Stimulated activated effector memory CD8-positive, alpha-beta T cell treated with anti-CD3 and anti-CD28 coated beads, Interleukin-12 subunit alpha, Interleukin-12 subunit beta, amount 100 ng/mL, for 72 hours (primary cell): ENCODE measurements at places on chromosomes 7 and 10.

DNA sequence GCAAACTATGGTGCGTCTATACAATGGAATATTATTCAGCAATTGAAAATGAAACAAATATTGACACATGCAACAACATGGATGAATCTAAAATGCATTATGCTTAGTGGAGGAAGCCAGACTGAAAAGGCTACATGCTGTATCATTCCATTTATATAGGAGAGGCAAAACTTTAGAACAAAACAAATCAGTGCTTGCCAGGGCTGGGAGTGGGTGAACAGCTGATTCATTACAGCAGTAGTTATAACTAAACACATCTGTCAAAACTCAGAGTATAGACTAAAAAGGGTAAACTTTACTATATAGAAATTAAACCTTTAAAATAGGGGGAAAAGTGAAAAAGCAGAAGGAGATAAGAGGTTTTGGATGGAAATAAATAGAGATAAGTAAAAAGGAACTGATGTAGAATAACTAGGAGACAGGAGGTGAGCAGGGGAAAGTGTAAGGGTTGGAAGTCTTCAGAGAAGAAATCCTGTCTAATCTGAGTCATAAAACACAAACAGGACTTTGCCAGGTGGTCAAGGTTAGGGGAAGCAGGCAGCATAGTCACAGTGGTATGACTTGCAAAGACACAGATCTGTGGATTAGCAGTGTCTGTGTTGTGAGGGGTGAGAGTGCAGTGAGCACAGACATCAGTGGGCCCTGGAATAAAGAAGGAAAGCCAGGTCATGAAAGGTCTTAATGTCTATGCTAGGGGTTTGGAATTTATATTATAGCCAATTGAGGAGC is 349.8 kb downstream of the PHTF2 start:
- DNase-seq, result no peak

GRCh38 chr10:4780782-4781181 is 45.2 kb upstream of the AKR1E2 start:
- DNase-seq, result no peak

DNA sequence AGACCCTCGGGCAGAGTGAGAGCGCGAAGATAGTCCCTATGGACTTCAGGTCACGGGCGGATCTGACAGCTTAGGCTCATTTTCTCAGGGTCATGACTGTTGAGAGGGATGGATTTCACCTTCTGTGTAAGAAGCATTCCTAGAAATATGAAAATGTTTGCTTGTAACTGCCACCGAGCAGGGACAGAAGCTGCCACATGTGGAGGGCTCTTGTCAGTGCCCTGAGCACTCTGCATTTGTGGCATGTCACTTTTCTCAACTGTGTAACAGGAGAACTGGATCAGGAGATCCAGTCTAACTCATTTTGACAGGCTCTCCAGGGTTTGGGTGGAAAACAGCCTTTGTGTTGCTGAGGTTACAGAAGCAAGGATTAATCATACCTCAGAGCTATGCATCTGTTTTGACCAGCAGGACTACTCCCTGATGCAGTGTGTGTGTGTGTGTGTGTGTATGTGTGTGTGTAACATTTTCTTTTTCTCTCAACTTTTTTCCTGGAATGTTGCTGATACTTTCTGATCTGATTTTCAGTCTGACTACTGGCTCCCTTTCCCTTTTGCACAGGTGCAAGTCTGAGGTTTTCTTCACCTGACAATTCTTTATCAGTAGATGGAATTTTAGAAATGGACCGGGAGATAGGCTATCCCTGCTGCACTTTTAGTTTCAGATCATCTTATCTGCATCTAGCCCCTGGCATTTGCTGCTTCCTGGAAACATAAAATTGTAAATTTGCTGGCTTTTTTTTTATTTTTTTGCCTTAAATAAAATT is 183.3 kb downstream of the STK31 start:
- DNase-seq, result no peak

GRCh38 chr10:103545771-103546281 is 52.3 kb downstream of the NEURL1 start:
- DNase-seq, result no peak

- DNase-seq, result no peak
These were observed 716.2 kb downstream of the NXPH1 start for GRCh38 chr7:9149499-9150082.

DNA sequence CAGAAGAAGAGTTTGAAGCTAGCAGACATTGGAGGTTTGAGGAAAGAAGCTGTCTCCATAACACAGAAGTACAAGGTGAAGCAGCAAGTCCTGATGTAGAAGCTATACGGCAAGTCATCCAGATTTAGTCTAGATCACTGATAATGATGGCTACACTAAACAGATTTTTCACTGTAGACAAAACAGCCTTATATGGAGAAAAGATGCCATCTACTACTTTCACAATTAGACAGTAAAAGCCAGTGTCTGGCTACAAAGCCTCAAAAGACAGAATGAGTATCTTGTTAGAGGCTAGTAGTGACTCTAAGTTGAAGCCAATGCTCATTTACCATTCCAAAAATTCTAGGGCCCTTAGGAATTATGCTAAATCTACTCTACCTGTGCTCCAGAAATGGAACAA is 85.1 kb downstream of the SNX13 start:
- no peak for DNase-seq

DNA sequence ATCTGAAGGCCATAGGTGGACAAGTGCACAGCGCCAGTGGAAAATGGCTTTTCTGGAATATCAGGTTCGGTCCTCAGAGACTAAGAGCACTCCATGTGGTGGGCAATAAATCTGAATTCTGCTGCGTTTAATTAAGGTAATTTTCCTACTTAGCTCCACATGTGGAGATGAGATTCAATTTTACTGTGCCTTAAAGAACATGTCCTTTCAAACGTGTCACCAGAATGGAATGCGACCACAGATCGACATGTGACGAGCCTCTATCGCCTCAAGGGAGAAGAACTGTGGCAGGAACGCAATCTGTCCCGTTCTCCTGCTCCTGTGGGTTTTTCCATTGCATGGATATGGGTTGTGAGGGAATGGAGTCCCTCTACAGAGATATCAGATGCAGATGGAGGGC is 205.3 kb upstream of the ZNF32 start:
- DNase-seq, result no peak

- DNase-seq, result no peak
These were observed 44.6 kb downstream of the PHTF2 start for GRCh38 chr7:77843194-77843593.

GRCh38 chr7:50640779-50641178 is 75.6 kb upstream of the DDC start:
- DNase-seq, result peak; percentile 39

DNA sequence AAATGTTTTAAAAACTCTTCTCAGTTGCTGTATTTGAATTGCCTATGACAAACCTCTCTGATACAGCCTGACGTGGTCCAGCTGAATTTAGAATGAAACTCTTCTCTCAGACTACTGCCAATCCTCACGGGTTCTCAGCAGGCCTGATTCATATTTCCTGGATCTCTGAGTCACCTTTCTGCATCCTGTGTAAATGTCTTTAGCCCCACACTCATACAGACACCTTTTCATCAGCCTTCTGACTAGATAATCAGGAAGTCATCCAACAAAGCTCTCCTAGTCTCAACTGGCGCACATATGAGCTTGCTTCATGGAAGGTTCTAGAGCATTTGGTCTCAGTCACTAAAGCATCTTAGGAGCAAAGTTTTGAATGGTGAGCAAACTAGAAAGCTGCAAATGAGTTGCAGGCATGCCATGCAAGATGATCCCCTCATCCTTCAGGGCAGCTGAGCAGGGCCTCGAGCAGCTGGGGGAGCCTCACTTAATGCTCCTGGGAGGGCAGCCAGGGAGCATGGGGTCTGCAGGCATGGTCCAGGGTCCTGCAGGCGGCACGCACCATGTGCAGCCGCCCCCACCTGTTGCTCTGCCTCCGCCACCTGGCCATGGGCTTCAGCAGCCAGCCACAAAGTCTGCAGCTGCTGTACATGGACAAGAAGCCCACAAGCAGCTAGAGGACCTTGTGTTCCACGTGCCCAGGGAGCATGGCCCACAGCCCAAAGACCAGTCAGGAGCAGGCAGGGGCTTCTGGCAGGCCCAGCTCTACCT is 182.8 kb downstream of the ARHGAP12 start:
- no peak for DNase-seq

DNA sequence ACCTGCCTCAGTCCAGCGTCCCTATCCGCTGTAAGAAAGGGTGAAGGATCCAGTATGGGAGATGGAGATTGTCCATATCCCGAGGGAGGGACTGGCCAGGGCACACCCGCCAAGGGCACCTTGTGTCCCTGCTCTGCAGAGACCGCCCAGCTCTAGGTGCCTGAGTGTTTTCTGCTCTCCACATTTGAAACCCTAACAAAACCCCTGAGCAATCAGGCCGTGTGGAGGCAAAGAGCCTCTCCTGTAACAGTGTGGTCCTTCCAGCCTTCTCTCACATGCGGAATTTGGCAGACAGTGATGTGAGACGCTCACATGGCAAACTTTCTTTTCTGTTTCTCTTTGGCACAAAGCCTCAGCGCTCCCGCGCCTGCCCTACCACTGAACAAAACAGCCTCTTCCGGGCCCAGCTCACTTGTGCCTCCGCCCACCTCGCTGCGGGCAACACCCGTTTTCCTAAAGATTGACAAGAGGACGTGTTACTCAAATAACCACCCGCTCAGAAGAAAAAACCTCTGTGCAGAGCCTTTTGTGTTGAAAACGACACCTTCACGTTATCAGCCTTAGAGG is 514.8 kb downstream of the DNAJB6 start:
- peak; percentile 64 for DNase-seq

DNA sequence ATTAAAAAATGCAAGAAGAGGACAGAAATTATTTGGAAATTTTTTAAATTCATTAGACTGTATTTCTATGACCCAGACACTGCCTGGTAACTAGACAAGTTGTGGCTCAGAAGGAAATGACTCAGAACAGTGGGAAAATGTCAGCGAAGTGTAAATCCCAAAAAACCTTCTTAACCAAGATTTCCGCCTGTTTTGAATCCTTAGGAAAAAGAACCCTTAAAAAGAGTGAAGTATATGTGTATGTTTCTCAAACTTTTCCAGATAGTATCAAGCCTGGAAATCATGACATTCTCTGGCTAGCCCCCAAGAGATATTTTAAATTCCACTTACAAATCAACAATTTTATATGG is 42.7 kb upstream of the PLXNA4 start:
- no peak for DNase-seq

DNA sequence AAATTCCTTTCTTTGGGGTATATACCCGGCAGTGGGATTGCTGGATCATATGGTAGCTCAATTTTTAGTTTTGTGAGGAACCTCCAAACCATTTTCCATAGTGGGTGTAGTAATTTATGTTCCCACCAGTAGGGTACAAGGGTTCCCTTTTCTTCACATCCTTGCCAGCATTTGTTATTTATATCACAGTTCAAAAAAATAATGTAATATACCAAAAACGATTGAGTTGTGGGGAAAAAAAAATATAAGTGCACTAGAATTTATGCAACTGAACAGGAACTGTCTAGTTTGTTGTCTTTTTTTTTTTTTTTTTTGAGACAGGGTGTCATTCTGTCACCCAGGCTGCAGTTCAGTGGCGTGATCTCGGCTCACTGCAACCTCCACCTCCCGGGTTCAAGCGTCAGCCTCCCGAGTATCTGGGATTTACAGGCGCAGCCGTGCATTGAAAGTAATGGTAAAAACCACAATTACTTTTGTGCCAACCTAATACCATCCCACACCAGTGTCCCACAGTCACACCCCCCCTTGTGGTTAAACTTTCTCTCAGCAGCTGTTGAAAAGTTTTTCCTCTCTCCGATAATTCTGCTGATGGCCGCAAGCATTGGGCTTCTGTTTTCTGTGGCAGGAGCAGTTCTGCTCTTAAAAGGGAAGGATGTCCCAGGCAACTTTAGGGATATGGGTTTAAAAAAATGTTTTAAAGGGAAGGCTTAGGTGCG is 6.8 kb upstream of the LAT2 start:
- DNase-seq, result no peak

- DNase-seq, result no peak
These were observed 128.4 kb downstream of the NRBF2 start for GRCh38 chr10:63261496-63261895.

- no peak for DNase-seq
These were observed 124.5 kb downstream of the SLC16A9 start for GRCh38 chr10:59585046-59585700.

GRCh38 chr10:125154529-125154928 is 5.8 kb downstream of the CTBP2 start:
- no peak for DNase-seq

DNA sequence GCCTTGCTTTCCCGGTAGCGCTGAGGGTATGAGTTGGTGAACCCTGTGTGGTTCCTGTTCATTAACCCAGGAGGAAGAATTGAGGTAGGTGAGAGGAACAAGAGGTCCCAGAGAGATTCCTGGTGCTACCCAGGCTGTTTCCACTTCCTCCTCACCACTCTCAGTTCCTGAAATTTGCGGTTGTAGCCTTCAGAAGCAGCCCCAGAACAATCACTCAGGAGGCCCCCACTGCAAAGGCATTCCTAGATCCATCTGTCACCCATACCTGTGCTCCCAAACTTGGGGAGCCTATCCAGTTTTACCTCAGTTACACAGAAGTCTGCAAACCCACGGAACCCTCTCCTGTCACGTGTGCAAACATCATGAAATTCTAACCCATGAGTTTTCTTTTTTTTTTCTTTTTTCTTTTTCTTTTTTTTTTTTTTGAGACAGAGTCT is 9.0 kb upstream of the PIP4K2A start:
- DNase-seq, result no peak

DNA sequence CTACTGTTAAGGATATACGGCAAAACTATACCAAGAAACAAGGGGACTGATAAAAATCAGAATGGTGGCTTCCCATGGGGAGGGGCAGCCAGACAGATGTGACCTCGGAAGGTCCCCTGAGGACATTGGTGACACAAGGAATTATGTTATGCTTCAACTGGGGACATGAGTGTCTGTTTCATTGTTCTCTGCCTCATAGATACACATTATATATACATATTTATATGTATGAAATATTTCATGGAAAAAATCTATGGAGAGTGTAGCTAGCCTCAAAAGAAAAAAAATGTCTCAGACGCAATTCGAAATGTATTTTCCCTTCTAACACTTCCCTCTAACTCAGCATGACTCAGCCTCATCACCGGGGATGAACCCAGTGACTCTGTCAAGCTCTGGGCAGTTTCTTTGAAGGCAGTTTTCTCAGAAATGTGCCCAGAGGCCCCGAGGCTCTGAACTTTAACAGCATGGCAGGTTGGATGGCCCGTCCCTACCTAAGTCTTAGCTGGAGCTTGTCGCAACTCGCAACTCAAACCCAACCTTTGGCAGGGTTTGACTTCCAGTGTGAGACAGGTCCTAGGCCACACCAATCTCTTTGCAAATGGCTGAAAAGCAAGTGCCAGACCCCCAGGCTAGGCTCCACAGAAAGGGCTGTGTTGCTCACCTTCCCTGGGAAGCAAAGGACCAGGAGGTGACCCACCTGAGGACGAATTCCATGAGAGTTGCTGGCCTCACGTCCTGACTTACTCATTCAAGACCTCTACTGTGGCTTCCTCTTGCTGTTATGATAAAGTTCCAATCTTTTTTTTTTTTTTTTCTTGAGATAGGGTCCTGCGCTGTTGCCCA is 86.9 kb downstream of the CARD11 start:
- peak; percentile 24 for DNase-seq

GRCh38 chr10:85515316-85515715 is 851.3 kb downstream of the GRID1 start:
- DNase-seq, result no peak

DNA sequence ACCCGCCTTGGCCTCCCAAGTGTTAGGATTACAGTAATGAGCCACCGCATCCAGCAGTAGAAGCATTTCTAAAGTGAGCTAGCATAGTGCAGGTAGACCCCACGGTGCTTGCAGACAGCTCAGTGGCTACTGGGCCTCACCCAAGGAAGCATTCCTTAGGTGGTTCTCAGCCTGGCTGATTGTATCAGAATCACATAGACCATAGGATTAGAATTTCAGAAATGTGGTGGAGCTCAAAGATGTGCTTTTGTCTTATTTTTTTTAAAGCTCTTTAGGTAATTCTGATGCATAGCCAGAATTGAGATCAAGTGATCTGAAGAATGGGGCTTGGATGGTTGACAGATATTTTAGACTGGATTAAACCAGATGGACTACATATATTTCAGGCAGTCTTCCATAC is 10.9 kb downstream of the ANLN start:
- no peak for DNase-seq
